CD4-positive, alpha-beta T cell treated with Interleukin-12 subunit alpha and Interleukin-12 subunit beta, for 1 hour (primary cell): ENCODE measurements at places on chromosomes 16 and 17.

DNA sequence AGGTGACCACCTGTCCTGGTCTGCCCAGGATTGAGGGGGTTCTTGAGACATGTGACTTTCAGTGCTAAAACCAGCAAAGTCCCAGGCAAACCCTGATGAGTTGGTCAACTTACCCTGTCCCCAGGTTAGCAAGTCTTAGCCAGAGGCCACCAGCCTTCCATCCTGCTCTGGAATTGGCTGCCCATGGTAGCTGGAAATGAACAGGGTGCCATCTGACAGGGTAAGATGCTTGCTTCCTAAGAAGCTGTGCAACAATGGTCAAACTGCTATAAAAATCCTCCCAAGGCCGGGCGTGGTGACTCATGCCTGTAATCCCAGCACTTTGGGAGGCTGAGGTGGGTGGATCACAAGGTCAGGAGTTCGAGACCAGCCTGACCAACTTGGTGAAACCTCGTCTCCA, 22.8 kb upstream of the MTMR4 start:
- no peak for DNase-seq

- no peak for DNase-seq
Measured at GRCh38 chr17:19454074-19454473, 43.0 kb downstream of the RNF112 start.

DNA sequence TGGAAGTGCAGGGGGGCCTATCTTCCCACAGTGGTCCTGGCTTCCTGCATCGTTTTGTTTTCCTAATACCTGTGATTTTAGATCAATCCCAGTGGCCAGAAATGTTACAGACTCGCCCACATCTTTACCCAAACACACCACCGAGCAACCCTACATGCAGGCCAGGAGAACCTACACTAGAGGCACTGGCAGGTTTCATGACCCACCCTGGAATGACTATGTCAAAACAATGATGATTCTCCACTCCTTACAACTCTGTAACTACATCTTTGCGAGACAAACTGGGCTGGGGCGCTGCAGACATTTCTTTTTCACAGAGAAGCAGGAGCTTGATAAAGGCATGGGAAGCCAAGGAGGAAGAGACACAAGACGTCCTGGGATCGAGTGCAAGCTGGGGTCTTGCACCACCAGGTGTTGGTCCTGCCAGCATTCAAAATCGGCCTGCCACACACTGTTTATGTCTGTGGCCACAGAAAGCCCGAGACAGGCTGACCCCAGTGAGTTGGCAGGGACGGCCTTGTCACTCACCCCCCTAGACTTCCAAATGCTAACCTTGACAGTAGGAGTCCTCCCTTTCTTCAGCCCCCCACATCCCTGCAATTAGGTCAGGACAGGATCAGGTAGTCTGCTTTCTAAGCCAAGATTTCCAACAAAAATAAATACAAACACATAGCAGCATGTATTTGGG, 32.5 kb downstream of the UBE2O start:
- no peak for DNase-seq

GRCh38 chr17:32497431-32498205, 10.8 kb downstream of the CDK5R1 start:
- DNase-seq: no peak

DNA sequence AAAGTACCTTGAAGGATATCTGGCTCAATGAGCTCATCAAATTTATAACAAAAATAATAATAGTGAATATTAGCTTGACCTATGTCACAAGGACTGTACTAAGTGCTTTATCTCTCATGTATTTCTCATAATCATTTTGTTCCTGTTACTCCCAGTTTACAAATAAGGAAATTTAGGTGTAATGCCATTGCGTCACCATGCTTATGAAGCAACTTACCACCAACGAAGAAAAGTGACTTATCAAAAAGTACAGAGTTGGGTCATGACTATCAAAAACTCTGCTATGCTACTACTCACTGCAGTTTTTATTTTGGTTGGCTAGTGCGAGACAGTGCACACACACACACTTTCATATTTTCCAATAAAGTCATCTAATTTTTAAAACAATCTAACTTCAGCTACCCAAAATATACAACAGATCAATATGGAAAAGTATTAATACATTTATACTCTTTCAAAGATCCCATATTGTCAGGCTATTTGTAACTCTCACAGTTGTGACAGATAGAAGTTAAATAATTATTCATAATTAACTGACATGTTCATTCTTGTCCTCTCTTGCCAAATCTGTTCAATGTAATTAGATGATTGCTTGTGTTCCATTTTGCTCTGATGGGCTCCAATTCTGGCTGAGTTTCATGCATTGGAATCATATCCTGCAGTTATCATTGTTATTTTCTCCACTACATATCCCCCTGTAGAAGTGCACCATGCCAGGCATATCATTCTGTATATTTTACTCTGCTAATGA, 119.4 kb downstream of the KCNJ2 start:
- peak; percentile 1 for DNase-seq

DNA sequence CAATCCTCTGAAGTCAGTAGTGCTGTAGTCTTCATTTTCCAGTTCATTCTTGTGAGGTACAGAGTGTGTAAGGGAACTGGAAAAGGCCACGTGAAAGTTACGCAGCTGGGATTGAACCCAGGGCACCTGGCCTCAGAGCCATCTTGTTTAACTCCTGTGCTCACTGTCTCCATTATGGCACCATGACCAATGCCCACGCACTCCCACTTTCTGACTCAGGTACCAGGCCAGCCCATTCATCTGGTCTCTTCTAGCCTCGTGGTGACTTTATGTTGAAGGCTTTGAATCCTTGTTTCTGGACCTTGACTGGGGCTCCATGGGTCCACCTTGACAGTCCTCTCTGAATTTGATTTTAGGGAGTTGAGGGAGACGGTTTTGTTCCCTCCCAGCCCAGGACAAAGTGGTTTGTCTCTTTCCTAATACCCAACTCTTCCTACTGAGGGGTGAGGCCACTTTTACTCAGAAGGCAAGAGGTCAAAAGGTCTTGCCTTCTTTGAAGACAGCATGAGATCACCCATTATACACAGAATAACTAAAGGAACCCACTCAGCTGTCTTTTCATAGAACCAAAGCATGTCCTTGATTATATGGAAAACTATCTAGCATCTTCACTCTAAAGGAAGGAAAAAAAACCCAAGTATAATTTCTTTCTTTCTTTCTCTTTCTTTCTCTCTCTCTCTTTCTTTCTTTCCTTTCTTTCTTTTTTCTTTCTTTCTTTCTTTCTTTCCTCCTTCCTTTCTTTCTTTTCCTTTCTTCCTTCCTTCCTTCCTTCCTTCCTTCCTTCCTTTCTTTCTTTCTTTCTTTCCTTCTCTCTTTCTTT, 50.0 kb downstream of the OTOA start:
- DNase-seq: no peak

DNA sequence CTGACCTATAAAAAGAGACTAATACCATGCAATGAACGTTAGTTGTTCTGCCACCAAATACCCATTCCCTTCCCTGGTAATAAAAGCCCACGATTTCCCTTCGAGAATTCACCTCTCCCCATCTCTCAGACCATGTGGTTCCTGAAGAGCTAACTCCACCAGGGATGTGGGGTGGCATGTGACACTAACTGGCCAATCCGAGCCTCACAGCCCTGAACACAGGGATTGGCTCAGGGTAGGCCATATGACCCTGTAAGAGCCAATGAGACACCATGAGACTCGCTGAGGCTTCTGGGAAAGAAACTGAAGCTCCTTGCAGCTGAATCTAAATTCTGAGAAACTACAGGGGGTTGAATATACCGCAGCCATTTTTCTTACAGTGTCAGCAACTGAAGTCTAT, 21.1 kb downstream of the HELZ start:
- DNase-seq: no peak

- DNase-seq: no peak
Measured at GRCh38 chr17:49996121-49996494, 1.1 kb upstream of the DLX3 start.

DNA sequence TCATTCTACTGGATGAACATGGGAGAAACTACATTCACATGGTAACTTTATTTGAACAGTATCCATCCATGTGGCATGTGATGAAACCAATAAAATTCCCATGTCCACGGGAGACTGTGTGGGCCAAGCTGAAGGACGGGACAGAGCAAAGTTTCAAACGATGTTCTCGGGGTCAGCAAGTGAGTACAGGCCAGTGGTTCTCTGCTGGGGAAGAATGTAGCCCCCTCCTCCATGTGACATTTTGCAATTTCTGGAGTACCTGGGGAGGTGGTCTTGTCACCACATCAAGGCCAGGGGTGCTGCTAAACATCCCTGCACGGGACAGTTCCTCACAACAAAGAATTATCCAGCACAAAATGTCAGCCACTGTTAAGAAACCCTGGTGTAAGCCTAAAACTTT, 7.4 kb upstream of the TANGO6 start:
- DNase-seq: no peak

DNA sequence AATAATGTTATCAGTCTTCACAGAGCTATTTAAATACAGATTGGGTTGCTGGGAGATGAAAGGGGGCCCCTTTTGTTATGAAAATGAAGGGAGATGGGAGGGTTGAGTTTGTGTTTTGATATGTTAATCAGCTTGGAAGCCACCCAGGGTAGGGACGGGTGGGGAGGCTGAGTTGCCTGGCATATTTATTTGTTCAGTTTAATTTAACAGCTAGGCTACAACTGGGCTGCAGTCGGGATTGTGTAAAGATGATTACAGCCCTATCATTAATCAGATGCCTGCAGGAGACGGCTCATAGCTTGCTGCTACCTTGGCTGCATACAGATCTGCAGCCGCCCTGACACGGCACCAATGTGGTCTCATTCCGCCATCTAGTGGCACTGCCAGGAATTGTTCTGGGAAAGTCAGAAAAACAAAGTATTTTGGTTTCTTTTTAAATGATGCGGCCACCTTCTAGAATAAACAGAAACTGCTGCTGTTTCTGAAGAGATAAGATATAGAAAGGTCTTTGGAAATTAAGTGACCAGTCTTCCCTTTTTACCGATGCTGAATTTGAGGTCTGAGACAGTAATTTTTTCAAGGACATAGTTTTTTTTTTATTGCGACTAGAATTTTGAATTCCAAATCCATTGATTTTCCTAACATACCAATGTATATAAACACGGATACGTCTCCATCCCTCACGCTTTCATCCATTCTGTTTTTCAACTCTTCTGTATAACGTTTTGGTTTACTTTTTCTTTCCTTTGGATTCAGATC, 458.0 kb upstream of the ASIC2 start:
- peak; percentile 53 for DNase-seq

DNA sequence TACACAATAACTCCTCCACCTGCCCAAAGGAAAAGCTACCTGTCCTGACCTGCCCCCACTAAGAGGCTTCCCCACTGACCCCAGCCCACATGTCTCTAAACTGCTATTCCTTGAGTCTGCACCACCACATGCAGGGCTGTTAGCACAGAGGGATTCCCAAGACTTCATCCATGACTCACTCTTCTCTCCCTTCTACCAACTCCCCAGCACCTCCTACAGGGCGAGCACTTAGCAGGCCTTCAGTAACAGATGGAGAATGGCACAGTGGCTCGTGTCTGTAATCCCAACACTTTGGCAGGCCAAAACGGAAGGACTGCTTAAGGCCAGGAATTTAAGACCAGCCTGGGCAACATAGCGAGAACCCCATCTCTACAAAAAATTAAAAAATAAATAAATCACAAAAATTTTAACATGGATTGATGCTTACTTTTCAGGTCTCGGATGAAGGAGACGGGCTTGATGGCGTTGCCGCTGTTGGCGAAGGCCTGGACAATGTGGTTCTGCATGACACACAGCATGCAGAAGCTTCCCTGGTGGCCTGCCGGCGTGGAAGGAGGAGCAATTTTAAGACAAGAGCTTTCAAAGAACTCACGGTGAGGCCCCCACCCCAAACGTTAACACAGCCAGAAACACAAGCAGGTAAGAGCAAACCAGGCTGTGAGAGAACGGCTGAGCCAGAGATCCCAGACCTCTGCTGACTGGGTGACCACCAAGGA, 12.0 kb downstream of the USP36 start:
- no peak for DNase-seq
